ENCODE measurements at places on chromosomes 13 and 19. TPM values are rescaled to one million over a fixed set of nuclear protein-coding genes. Genes with fewer than 3 reads are reported as not detected.

GRCh38 chr13:97423300-97424045 is 10.5 kb upstream of the RAP2A start:
- no peak overlapping the region for H3K27ac ChIP-seq
- no peaks in the 10 kb centered on the region for H3K36me3 ChIP-seq
- no peak overlapping the region for H3K4me3 ChIP-seq
- no peaks in the 10 kb centered on the region for H3K27me3 ChIP-seq
- no peaks in the 10 kb centered on the region for H3K4me1 ChIP-seq
- DNase-seq: no peak

DNA sequence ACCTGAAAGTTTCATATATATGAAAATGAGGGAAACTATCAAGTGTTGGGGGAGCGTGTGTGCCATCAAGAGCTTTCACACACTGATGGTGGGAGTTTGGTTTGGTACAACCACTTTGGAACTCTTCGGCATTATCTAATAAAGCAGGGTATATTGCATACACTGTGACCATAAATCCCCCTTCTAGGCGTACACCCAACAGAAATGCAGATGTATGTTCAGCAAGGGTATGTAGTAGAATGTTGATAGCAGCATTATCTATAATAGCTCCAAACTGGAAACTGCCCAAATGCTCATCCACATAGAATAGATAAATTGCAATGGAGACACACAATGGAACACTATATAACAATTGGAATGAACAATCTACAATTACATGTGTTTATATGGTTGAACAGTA is 70.8 kb downstream of the FAM216B start:
- no peaks in the 10 kb centered on the region for H3K4me1 ChIP-seq
- no peaks in the 10 kb centered on the region for H3K36me3 ChIP-seq
- no peak overlapping the region for H3K4me3 ChIP-seq
- no peaks in the 10 kb centered on the region for H3K27me3 ChIP-seq

DNA sequence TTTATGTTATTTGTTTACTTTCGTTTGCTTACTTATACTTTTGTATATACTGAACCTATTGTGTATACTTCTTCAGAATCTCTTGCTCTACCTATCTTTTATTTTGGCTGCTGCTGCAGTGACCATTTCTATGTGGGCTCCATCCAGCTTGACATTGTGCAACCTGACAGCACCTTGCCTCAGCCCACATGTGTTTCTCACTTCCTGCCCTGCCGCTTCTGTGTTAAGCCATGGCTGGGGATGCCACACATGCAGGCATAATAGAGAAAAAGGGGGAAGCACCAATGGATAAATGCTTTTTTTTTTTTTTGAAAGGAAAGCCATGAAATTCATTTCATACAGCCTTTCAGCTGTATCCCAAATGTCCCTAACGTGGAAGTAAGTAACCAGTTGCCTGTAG is 147.6 kb downstream of the RBM26 start:
- DNase-seq: no peak
- no peak overlapping the region for H3K4me3 ChIP-seq
- no peaks in the 10 kb centered on the region for H3K4me1 ChIP-seq
- H3K27ac ChIP-seq: no peak overlapping the region
- H3K27me3 ChIP-seq: no peaks in the 10 kb centered on the region

The PSG3 gene
- 5.8 TPM for polyA plus RNA-seq

DNA sequence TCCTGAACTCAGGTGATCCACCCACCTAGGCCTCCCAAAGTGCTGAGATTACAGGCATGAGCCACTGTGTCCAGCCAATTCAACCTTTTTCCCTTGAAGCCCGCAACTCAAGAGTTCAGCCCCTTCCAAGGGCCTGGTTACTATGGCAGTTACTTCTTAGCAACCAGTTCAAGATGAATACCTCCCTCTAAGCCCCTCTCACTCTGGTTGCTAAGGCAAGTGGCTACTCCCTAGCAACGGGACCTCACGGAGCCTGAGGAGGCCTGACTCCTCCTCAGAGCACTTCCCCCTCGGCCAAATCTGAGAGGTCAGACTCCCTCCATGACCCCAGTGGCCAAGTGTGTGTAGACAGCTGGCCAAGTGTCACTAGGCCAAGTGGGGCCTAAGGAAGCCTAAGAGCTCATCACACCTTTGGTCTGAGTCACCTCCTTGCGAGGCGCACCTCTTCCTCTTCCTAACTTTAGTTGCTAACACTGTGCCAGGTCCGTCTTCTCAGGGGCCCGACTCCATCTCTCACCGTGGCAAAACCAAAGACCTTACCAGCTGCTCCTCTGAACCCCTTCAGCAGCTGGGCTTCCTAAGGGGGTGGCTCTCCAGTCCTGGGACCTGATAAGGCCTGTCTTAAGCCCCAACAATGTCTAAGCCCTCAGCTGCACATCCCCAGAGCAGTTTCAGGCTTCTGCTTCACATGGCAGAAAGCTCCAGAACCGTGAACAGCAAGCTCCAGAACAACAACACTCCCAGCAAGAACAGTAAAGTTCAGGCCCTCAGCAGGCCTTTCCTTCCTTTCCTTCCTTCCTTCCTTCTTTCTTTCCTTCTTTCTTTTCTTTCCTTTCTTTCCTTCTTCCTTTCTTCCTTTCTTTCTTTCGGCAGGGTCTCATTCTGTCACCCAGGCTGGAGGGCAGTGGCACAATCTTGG is 9.6 kb downstream of the CD37 start:
- no peaks in the 10 kb centered on the region for H3K27me3 ChIP-seq
- H3K36me3 ChIP-seq: no peaks in the 10 kb centered on the region

GRCh38 chr13:41356786-41357185 is 45.7 kb downstream of the NAA16 start:
- DNase-seq: no peak
- H3K4me3 ChIP-seq: no peak overlapping the region
- H3K27ac ChIP-seq: no peak overlapping the region

The NKPD1 gene
- polyA plus RNA-seq: 1.0 TPM

The ADM5 gene
- polyA plus RNA-seq: 2.2 TPM

GRCh38 chr13:29131159-29131558 is 311.0 kb downstream of the MTUS2 start:
- H3K4me3 ChIP-seq: no peak overlapping the region
- no peak overlapping the region for H3K27ac ChIP-seq
- no peaks in the 10 kb centered on the region for H3K4me1 ChIP-seq
- no peaks in the 10 kb centered on the region for H3K27me3 ChIP-seq

- H3K27ac ChIP-seq: no peak overlapping the region
- no peak for DNase-seq
- peaks cover 6% of the 10 kb centered on the region for H3K4me1 ChIP-seq
Observed at GRCh38 chr19:6448045-6448444, 11.5 kb downstream of the SLC25A23 start.

GRCh38 chr13:41596190-41596589 is 138.8 kb downstream of the RGCC start:
- no peak overlapping the region for H3K4me3 ChIP-seq
- no peak overlapping the region for H3K27ac ChIP-seq
- H3K27me3 ChIP-seq: no peaks in the 10 kb centered on the region
- peaks cover 14% of the 10 kb centered on the region for H3K4me1 ChIP-seq
- no peak for DNase-seq

The CYP4F3 gene
- 1.4 TPM for polyA plus RNA-seq

DNA sequence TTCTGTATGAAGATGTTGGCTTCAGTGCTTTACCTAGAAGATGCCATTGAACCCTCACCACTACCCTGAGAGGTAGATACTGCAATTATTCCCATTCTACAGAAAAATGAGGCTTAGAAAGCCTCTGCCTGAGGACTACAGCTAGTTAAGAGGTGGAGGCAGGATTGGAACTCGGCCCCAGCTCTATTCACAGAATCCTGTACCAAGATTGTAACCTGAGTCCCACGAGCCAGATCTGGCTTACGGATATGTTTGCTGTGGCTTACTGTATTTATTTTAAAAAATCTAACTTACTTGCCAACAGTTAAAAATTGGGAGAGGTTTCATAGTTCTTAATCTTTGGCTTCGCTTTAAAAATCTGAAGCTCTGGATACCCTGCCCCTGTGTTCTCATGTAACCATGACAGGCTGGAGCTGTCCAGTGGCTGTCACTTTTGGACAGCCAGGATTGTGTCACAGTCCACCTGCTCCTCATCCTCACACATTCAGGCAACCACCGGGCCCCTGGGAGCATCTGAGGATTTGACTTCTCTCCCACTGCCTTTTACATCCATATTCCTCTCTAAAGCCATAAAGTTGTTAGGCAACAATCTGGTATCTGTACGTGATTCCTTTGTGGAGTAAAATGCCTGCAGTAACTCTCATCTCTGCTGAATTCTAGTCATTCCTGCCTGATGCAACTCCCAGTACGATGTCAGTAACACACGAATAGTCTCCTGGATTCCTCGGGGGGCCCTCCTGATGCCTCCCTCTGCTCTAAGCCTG is 160.8 kb upstream of the SERP2 start:
- H3K36me3 ChIP-seq: no peaks in the 10 kb centered on the region
- H3K27me3 ChIP-seq: no peaks in the 10 kb centered on the region
- no peaks in the 10 kb centered on the region for H3K4me1 ChIP-seq

DNA sequence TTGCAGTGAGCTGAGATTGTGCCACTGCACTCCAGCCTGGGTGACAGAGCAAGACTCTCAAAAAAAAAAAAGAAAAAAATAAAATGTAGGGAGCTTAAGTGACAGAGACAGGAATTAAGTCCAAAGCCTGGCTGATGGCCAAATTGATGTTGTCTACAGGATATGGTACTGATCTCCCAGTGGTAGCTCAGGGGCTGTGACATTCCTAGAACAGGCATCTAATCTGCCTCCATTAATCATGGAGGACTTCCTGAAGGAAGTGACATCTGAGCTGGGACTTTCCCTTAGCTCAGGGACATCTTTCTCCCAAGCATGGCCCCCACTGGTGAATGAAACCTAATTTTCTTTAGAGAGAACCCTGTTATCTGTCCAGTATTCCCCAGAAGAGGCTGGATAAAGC is 11.4 kb upstream of the EDDM13 start:
- H3K27ac ChIP-seq: no peak overlapping the region
- H3K4me3 ChIP-seq: no peak overlapping the region
- H3K27me3 ChIP-seq: no peaks in the 10 kb centered on the region
- no peak for DNase-seq
- H3K36me3 ChIP-seq: no peaks in the 10 kb centered on the region
- H3K4me1 ChIP-seq: no peaks in the 10 kb centered on the region

The DCT gene
- 2.1 TPM for polyA plus RNA-seq

DNA sequence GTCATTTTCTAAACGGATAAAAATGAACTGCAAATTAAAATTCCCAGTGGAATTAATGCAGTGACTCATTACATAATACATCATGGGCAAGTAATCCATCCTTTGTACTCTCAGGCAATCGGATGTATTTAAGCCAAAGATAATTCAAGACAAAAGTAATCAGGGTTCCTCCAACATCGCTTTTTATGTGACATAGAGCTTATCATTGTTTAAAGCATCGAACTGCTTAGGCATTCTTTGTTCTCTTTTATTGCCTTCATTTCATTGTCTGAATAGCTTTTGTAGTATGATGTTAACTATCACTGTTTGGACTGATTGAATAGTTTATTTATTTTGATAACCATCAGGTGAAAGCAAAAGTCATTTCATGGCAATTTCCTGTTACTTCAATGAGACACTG is 209.4 kb downstream of the ITGBL1 start:
- H3K36me3 ChIP-seq: no peaks in the 10 kb centered on the region
- no peak overlapping the region for H3K4me3 ChIP-seq
- H3K4me1 ChIP-seq: no peaks in the 10 kb centered on the region
- no peak overlapping the region for H3K27ac ChIP-seq
- DNase-seq: no peak
- H3K27me3 ChIP-seq: no peaks in the 10 kb centered on the region

- no peak overlapping the region for H3K27ac ChIP-seq
- H3K27me3 ChIP-seq: no peaks in the 10 kb centered on the region
- H3K36me3 ChIP-seq: no peaks in the 10 kb centered on the region
- H3K4me1 ChIP-seq: no peaks in the 10 kb centered on the region
- no peak for DNase-seq
Observed at GRCh38 chr19:54047616-54048015, 16.1 kb downstream of the VSTM1 start.

GRCh38 chr13:37149380-37149779 is 43.9 kb upstream of the CSNK1A1L start:
- no peaks in the 10 kb centered on the region for H3K27me3 ChIP-seq
- no peaks in the 10 kb centered on the region for H3K36me3 ChIP-seq
- no peak overlapping the region for H3K4me3 ChIP-seq
- H3K27ac ChIP-seq: no peak overlapping the region

- H3K27ac ChIP-seq: no peak overlapping the region
- H3K36me3 ChIP-seq: no peaks in the 10 kb centered on the region
- no peak for DNase-seq
- H3K27me3 ChIP-seq: no peaks in the 10 kb centered on the region
- no peak overlapping the region for H3K4me3 ChIP-seq
- H3K4me1 ChIP-seq: no peaks in the 10 kb centered on the region
Observed at GRCh38 chr13:48315969-48316650, 12.6 kb downstream of the RB1 start.

The NFIX gene
- 47.4 TPM for polyA plus RNA-seq

- H3K4me1 ChIP-seq: no peaks in the 10 kb centered on the region
- DNase-seq: no peak
- H3K27me3 ChIP-seq: no peaks in the 10 kb centered on the region
Observed at GRCh38 chr13:71056581-71056980, 810.4 kb downstream of the DACH1 start.

The APLP1 gene
- 37.9 TPM for polyA plus RNA-seq

DNA sequence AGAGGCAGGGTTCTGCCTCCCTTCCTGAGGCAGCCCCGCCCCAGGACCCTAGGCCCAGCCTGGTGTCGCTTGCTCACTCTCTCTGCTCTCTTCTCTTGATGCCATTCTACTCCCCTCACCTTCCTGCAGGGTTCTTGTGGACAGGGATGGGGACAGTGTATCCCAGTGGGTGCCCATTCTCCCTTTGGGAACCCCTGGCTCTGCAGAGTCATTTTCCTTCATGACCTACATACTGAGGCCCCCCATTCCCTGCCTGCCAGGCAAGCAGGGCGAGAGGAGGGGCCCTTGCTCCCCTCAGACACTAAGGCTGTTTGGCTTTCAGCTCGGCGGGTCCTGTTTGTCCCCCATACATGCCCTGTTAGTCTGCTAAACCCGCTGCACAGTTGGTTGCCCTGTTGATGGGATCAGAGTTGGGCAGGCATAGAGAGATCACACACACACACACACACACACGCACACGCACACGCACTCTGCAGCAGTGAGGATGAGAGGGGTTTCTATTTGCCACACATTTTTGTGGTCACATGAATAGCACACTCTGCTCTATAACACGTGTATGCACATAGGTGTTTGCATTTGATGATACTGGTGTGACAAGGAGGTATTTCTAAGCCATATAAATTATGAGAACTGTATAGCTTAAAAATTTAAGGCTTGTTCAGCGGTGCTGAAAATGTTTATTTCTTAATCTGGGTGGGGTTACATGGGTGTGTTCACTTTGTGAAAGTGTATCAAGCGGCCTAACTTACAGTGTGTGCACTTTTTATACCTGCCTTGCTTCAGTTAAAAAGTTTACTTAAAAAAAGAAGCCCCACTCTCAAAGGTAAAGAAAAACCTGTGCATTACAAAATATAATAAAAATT is 20.3 kb downstream of the NFIX start:
- H3K4me1 ChIP-seq: peaks cover 58% of the 10 kb centered on the region
- H3K27me3 ChIP-seq: no peaks in the 10 kb centered on the region
- DNase-seq: no peak
- H3K27ac ChIP-seq: peak overlapping the region; percentile 94
- H3K36me3 ChIP-seq: no peaks in the 10 kb centered on the region
- H3K4me3 ChIP-seq: no peak overlapping the region

The DIRAS1 gene
- polyA plus RNA-seq: 8.1 TPM

All from testis (tissue), 5 donors.